Dorsolateral prefrontal cortex (tissue), 122 donors: ENCODE measurements at places on chromosomes 1 and 21. TPM values are rescaled to one million over a fixed set of nuclear protein-coding genes. Genes with fewer than 3 reads are reported as not detected.

DNA sequence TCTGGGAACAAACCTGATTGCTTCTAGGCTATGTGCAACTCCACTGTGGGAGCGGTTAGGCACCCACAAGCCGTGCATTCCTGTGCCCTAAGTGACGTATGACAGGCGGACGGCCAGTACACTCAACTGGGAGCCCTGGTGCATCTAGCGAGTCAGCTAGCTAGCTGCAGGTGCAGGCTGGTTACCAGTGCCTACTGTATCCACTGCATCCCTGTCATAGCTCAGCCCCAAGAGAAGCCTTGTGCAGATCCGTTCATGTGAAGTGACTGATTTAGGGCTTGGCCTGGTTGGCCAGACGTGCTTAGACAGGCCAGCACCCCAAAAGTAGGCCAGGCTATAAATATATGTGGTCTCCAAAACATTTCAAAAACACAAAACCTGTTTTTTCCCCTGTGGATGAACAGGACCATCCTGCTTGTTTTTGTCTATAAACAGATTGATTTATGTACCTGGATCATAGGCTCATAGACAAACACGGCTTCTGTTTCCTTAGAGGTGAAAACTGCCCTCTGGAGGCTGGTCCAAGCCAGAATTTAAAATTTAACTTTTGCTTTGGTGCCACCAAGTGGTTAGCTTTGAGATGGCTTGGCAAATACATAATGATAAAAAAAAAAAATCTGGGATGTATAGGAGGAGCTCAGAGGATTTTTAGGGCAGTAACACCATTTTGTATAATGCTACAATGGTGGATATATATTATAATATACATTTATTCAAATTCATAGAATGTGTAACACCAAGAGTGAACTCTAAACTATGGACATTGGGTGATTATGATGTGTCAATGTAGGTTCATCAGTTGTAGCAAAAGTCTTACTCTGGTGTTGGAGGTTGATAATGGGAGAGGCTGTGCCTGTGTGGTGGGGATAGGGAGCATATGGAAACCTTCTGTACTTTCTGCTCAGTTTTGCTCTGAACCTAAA, 68.5 kb downstream of the GIPC2 start:
- peak; percentile 52 for DNase-seq

DNA sequence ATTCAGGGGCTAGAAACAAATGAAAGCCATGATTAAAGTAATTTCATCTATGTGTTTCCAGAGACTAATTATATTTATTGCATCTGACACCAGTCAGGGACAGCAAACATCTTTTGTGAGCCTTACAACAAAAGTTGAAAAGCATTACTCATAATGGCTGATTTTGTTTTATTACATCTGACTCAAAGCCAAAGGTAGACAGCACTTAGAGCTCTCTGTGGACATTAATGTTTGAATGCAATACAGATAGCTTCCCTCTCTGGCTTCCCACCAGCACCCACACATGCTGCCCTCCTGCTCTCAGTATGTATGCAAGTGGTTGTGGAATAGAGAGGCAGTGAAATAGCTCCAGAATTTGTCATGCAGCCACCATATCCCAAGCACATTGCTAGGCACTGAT, 198.7 kb downstream of the SETD4 start:
- no peak for DNase-seq

DNA sequence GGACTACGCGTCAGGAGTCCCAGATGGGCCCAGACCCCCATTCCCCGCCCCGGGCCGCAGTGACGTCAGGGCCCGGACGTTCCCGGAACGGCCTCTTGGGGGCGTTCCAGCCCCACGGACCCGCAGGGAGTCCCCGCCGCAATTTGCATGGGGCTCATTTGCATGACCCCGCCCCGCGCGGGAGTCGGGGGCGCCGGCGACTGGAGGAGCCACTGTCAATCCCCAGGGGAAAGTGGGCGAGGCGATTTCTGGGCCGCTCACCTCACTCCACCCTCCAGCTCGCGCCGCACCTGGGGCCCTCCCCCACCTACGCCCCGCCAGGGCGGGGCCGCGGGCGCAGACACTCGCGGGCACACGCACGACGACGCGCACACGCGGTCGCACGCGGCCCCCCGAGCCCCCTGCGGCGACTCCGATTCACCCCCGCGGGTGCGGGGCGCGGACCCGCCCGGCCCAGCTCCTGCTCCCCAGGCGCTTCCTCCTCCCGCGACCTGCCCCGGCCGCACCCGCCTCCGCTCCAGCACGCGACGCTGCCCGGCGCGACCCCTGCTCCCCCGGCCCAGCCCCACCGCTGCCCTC, 13.2 kb downstream of the AGRN start:
- DNase-seq, result peak; percentile 89

GRCh38 chr1:93735722-93736121, 54.1 kb upstream of the BCAR3 start:
- no peak for DNase-seq

The PPIAL4G gene
- total RNA-seq, result 0.60 TPM

DNA sequence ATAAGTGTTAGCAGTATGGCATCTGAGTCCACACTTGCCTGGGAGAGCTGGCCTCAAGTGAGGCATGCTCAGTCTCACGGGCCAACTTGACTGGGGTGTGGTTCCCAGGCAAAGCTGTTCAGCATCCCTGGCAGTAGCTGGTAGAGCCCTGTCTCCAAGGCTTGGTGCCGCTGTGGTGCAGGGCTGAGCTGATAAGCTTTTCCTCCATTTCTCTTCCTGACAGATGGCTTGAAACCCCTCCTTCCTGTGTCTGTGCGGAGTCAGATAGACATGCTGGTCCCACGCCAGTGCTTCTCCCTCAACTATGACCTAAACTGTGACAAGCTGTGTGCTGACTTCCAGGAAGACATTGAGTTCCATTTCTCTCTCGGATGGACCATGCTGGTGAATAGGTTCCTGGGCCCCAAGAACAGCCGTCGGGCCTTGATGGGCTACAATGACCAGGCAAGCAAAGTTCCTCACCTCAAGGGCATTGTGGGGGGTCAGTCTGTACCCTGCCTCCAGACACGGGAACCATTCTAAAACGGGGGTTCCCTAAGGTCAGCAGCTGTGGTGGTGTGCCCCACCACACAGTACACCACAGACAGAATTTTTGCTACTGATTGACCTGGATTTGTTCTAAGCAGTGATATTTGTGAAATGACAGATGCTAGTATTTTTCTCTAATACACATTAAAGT, 13.7 kb upstream of the MIIP start:
- DNase-seq, result no peak

DNA sequence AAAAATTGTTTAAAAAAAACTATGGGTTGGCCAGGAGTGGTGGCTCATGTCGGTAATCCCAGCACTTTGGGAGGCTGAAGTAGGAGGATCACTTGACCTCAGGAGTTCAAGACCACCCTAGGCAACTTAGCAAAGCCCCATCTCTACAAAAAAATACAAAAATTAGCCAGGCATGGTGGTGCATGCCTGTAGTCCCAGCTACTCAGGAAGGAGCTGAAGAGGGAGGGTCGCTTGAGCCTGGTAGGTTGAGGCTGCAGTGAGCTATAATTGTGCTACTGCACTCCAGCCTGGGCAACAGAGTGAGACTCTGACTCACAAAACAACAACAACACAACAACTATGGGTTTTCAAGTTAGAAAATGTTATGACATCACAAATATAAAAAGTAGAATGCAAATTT, 16.4 kb downstream of the SLAMF7 start:
- DNase-seq, result no peak

DNA sequence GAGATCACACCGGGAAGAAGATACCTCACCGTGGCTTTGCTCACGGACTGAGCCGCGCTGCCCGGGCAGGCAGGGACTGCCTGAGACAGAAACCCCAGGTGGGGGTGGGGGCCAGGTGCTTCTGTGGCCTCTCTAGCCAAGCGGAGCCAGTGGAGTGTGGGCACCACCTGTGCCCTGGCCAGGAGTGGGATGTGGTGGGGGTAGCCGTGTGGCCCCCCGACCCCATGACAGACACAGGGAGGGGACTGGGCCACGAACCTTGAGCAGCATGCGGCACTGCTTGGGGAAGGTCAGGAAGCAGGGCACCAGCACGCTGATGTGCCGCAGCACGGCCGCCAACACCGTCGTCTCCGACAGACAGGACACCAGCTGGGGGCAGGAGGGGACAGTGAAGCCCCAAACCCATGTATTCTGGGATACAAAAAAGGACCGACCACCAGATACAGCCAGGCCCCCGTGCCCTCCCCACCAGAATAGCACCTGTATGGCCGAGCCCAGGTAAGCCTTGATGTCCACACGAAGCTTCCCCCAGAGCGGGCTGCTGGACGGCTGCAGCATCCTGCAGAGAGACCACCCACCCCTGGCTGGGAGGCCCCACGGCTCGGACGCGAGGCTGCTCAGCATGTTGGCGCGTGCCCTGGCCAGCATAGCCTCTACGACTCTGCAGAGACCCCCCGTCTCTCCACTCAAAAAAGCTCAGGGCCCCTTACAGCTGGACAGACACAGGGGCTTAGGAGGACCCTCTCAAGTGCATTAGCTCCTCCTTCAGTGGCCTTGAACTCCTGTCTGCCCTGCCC, 5.3 kb downstream of the NOC2L start:
- no peak for DNase-seq

The MNDA gene
- total RNA-seq, result 7.1 TPM

- DNase-seq, result no peak
These were observed 2.9 kb downstream of the QSOX1 start for GRCh38 chr1:180157576-180158057.

GRCh38 chr1:84743896-84744295, 53.6 kb upstream of the SSX2IP start:
- no peak for DNase-seq

The UMODL1 gene
- total RNA-seq, result 0.24 TPM

- no peak for DNase-seq
These were observed 45.8 kb upstream of the S1PR1 start for GRCh38 chr1:101191049-101191448.

DNA sequence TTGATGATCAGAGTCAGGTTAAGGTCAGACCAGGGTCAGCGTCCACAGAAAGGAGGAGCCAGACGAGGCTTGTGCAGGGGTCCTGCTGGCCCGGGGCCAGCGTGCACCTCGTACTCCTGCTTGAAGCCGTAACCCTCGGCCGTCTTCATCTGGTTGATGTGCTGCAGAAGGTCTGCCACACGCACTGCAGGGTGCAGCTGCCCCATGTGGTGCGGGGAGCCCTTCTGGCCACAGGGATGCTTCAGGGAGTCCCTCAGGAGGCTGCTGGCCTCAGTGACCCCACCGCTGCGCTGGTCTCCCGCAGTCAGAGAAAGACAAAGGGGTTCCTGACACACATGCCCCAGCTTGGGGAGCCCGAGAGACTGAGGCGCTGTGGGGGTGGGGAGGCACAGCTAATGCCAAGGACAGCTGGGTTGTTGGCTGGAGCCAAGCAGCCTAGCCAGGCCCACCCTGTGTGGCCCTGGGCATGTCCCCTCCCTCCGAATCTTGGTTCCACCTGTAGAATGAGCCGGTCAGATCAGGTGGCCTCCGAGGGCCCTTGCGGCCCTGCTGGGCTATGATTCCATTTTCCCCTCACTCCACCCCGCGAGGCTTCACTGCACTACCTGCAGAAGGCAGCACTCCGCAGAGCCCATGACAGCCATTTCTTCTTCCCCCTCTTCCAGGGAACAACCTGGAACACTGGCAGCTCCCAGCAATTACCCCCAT, 251.9 kb downstream of the PTPRU start:
- DNase-seq, result no peak

DNA sequence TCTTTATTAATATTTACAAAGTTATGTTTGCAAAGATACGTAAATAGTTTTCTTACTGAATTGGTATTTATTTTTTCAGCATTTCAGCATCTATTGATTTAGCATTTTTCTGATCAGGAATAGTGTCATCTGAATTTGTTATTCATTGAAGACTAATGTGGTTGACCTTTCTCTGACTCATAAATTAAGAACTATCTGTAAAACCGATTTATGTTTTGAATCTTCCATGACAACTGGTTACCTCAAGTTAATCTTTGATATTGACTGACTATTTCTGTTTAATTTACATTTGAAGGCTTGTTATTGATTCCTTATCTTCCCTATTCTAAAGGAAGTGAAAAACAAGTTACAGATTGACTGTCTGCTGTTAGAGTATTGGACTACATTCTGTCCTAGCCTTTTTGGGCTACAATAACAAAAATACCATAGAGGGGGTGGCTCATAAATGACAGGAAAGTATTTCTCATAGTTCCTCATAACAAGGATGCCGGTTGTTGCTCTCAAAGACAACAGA, 1131.4 kb downstream of the PLA2G4A start:
- no peak for DNase-seq

DNA sequence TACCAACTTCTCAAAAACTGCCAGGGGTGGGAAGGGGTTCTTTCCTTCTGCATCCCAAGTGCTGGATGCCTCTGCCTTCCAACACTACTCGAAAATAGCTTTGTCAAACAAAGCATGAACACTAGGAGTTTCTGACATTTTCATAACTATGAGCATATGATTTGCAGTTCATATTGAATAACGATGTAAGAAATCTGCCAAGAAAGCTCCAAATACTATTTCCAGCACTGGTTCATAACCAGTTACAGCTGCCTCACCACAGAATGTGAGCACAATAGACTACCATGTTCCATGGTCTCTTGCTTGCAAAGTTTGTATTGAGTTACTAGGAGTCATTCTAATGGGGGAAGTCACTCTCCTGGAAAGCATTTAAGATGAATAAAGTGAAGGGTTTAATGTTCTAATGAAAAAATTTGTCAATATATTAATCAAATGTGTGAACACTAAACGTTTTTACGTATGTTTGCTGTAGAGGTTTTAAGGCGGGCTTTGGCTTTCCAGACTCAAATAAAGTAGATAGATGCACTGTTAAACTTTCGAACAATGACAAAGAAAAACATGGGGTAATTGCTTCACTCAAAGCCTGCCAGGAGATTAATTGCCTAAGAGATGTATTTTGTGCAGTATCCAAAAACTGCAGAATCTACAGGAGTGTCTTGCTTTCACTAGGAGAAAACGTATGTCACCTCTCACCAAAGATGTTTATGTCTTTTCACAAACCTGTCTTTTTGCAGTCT, 78.6 kb upstream of the UBE2U start:
- DNase-seq, result no peak

DNA sequence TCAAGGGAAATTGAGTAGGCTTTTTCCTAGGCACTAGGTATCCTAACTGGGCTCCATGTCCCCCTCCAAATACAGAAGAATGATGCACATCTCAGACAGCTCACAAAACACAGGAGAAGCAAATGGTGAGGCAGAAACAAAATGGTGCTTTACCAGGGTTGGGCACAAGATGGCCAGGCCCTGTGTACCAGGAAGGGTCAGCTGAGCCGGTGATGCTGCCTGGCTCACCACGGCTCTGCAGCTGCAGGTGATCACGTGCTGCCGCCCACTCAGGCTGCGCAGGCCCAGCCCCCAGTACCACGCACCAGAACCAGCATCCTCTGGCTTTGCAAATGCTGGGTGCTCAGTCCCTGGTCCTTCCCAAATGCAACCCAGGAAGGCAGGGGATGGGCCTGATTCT, 993 bp upstream of the DSCAM start:
- peak; percentile 49 for DNase-seq
